ENCODE measurements at places on chromosomes 6 and 20.

GRCh38 chr20:62709537-62709905, 885 bp downstream of the NTSR1 start:
- DNase-seq: no peak

DNA sequence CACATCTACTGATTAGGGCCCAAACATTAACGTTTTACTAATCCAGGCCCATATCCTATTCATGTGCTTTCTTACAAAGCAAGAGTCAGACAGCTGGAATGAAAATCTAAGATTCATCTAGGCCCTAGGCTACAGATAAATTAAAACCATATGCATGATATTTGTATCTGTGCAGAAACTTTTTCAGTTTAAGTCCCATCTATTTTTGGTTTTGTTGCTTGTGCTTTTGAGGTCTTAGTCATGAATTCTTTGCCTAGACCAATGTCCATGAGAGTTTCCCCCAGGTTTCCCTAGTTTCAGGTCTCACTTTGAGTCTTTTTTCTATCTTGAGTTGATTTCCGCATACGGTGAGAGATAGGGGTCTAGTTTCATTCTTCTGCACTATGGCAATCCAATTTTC, 20.2 kb downstream of the ADNP start:
- DNase-seq: no peak

GRCh38 chr6:35725721-35726438, 11.0 kb upstream of the ARMC12 start:
- DNase-seq: no peak

DNA sequence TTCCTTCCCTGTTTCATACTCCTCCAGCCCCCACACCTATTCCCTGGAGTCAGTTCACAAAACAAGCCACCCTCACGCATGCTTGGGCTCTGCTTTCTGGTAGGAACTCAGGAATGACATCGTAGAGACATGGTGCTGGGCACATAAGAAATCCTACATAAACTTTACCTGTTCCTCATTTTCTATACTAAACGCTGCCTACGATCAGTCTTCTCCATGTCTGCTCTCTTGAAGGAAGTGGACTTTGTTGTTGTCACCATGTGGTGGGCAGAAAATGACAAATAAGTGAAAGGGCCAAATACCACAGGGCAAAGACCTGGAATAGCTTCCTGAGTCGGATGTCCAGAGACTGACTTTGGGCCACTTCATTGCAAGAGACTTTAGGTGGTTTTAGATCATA, 10.1 kb downstream of the MYLK4 start:
- no peak for DNase-seq

DNA sequence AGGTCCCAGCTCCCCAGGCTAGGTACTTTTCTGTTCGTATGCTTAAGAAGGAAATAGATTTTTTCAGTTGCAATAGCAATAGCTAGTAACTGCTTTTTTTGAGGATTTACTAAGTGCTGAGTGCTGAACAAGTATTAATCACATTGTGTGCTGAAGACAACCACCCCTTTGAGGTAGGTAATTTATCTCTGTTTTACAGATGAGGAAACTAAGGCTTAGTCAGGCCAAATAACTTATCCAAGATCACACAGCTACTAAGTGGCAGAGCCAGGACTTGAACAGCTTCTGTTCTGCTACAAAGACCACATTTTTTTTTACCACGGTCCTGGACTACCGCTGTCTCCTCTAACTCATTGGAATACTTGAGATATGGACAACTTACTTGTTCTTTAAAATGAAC, 39.8 kb downstream of the LRRN4 start:
- no peak for DNase-seq

- no peak for DNase-seq
Observed at GRCh38 chr6:130906736-130907381, 79.7 kb downstream of the SMLR1 start.
